ENCODE measurements at places on chromosomes 13 and 19.
A peak's percentile ranks its signal among the peaks of the same experiment; 100 is the strongest.

GRCh38 chr13:84433024-84433423 is 550.8 kb upstream of the SLITRK1 start:
- peak; percentile 18 for DNase-seq

DNA sequence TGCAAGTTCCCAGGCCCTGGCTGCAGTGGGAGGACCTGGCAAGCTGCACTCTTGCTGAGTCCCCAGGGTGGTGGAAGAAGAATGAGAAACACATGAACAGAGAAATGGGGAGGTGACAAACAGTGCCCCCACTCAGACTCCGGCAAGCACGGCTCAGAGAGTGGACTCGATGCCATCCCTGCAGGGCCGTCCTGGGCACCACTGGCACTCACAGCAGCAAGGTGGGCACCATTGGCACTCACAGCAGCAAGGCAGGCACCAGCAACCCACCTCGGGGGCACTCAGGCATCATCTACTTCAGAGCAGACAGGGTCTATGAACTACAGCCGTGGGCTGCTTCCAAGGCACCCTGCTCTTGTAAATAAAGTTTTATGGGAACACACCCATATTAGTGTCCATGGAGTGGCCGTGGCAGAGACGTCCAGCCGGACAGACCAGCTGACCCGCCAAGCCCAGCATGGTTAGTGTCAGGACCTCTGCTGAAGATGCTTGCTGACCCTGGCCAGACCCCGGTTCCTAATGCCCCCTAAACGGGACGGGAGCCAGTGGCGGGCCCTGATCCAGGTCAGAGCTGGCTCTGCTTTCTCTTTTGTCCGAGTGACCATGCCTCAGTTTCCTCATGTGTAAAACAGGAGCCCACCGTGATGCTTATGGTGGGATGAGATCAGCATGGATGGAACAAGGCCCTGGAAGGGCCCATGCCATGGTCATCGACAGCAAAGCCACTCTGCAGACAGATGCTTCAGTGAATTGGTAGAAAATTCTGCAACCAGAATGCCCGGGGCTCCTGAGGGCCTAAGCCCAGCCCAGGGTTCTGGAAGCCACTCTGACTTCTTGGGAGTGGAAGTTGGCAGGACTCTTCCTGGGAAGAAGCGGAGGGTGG is 2.1 kb upstream of the F10 start:
- no peak for DNase-seq

DNA sequence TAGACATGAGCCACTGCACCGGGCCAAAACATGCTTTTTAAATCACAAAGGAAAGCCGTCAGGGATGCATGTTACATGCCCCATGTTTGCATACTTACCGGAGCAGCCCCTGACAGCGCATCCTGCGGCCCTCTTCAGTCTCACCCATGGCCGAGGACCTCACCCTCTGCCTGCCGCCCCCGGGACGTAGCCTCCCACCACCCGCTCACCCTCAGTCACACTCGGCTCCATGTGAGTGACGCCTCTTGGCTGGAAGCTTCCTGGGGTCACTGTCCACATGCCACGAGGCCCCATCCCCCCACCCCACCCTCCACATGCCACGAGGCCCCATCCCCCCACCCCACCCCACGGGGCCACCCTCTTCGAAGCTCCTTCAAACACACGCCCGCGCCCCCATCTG is 46.1 kb upstream of the SPACA7 start:
- no peak for DNase-seq

GRCh38 chr13:32840989-32841713 is 175.1 kb upstream of the KL start:
- no peak for DNase-seq

GRCh38 chr13:97559981-97560380 is 126.0 kb downstream of the RAP2A start:
- no peak for DNase-seq

DNA sequence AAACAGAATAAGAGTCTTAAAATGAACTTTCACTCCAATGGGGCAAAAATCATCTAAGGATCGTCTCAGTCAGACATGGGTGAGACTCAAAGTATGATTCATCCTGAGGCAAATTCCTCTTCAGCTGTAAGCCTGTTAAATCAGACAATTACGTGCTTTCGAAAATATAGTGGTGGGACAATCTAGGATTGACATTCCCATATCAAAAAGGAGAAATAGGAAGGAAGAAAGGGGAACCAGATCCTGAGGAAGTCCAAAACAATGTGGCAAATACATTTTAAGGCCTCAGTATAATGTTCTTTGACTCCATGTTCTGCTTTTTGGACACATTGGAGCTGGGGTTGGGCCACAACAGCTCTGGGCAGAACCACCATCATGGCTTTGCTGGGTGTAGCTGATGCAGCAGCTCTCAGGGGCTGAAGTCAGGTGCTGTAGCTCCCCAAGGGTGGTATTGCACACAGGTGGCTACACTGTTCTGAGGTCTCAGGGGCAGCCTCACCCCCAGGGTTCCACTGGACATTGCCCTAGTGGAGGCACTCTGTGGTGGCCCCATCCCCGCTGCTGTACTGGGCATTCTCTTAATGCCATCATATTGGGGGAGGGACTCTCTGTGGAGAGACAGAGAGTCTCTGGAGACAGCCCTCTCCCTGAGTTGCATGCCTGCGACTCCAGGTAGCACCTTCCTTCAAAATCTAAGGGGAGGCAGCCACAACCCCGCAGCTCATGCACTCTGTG is 5.7 kb upstream of the FPR3 start:
- DNase-seq: no peak

GRCh38 chr13:49058761-49059160 is 83.0 kb downstream of the FNDC3A start:
- DNase-seq: no peak

All from amniotic stem cell (primary cell).